Chondrocyte (in vitro differentiated cells): ENCODE measurements at places on chromosomes 2 and 18. TPM values are rescaled to one million over a fixed set of nuclear protein-coding genes. Genes with fewer than 3 reads are reported as not detected.

GRCh38 chr2:88831792-88832248 lies 140.3 kb downstream of the RPIA start:
- no peak for DNase-seq
- H3K4me3 ChIP-seq, result no peak overlapping the region
- no peaks in the 10 kb centered on the region for H3K36me3 ChIP-seq
- no peaks in the 10 kb centered on the region for H3K4me1 ChIP-seq
- H3K27ac ChIP-seq, result no peak overlapping the region

GRCh38 chr2:122856696-122857095 lies 1101.2 kb downstream of the TSN start:
- no peaks in the 10 kb centered on the region for H3K36me3 ChIP-seq
- H3K27ac ChIP-seq, result no peak overlapping the region
- no peak overlapping the region for H3K4me3 ChIP-seq
- no peaks in the 10 kb centered on the region for H3K4me1 ChIP-seq
- DNase-seq, result no peak

DNA sequence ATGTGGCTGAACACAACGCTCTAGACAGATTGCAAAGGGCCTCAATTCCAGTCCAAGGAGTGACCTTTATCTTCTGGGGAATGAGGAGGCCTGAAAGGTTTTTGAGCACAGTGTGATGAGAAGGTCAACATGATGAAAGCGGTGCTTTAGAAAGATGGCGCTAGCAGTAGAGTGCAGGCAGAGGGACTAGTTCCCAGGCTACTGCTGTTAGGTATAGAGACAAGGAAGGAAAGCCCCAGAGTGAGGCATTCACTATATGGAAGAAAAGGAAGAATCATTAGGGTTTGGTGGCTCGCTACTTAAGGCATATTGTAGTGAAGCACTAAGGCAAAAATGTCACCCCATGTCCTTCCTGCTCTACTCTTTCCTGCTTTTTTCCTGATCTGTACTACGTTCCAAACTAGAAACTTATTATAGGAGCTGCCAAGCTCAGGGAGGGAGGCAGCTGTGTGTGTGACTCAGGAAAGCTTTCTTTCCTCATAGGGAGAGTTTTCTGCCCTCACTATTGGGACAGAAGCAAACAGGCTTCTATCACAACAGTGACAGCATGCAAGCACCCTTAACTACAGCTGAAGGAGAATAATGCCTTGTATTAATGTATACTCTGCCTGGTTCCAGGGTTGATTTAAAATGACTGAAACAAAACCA lies 160.8 kb upstream of the CAVIN2 start:
- H3K4me1 ChIP-seq, result peaks cover 29% of the 10 kb centered on the region
- no peaks in the 10 kb centered on the region for H3K27me3 ChIP-seq
- no peak overlapping the region for H3K27ac ChIP-seq
- no peak for DNase-seq

- peaks cover 27% of the 10 kb centered on the region for H3K4me1 ChIP-seq
- H3K4me3 ChIP-seq, result no peak overlapping the region
- H3K36me3 ChIP-seq, result no peaks in the 10 kb centered on the region
- H3K27me3 ChIP-seq, result peaks cover 12% of the 10 kb centered on the region
- peak overlapping the region; percentile 50 for H3K27ac ChIP-seq
Measured at GRCh38 chr2:120552800-120553481, 182.7 kb upstream of the GLI2 start.

DNA sequence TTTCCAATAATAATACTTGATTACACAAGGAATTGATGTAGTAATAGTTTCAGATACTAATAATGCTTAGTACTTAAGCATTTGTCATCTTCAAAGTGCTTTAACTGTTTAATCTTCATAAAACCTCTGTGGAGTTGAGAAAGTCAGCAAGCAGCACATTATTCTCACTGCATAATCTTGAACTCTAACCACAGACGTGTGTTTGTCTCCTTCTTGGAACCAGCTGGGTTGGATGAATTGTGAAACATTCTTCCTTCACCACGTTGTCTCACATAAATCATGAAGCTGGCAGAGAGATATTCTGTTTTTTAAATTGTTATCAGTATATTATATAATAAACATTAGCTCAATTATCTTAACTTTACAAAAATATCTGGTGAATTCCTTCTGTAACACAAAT lies 55.1 kb upstream of the LDAH start:
- H3K27ac ChIP-seq, result no peak overlapping the region
- peaks cover 4% of the 10 kb centered on the region for H3K4me1 ChIP-seq
- no peaks in the 10 kb centered on the region for H3K36me3 ChIP-seq
- no peak overlapping the region for H3K4me3 ChIP-seq
- peaks cover 18% of the 10 kb centered on the region for H3K27me3 ChIP-seq

SERPINB2 gene
- not detected in 3 replicates for total RNA-seq

DSC1 gene
- not detected in 3 replicates for total RNA-seq
